GM12892 (cell line): ENCODE measurements at places on chromosomes 2 and 18.

DNA sequence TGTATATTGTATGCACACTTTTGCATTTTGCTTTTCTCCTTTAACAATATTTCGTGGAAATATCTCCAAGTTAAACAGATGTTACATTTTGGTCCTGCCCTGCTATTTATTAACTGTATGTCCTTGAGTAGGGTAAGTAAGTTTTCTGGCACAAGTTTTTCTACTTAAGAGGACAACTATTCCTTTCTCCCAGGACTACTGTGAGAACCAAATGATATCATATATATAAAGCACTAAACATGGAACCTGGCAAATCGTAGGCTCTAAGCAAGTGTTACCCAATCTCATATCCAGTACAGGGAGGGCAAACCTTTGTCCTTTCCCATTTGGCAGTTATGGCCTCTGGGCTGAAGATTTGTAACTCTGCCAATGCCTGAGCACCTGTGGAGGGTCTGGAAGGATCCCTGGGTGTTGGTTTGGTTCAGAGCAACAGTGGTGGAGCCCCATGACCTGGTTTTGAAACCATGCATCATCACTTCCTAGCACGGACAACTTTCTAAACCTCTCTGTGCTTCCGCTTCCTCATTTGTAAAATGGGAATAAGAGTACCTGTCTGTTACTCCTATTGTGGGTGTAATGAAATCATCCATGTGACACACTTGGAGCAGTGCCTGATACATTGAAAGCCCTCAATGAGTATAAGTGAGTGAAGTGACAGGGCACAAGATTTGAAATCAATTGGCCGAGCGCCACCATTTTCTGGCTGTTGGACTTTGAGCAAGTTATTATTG, 28.3 kb upstream of the ICOS start:
- no peak for DNase-seq

DNA sequence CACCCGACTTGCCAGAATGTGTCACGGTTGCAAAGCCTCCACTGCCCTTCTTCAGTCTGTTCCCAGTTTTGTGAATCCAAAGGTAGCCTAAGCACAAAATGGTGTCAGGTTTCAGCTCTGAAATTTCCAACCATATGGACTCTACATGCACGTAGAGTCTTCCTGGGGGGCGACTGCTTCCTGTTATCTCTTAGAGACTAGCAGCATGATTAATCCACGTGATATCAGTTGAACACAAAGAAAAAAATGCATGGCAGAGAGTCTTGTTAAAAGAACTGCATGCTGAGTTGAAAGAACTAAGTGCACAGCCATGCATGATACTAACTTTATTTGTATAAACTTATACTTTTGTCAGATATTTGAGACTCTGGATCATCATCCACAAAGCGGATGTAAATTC, 404.4 kb downstream of the SOCS6 start:
- DNase-seq: no peak

DNA sequence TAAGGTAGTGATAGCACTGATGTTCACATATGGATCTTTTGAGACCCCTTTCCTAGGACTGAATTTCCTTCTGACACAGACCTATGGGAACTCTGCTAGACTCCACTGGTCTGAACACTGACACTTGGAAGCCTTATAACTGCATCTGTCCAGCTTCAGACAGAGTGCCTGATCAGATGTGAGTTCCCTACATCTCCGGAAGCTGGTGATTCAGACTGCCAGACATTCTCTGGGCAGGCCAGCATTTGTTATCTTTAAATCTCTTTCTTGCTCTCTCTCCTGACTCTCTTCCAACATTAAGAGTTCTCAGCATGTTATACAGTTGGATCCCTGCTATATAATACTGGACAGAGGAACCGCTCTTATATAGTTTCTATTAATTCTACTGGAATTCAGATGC, 408.5 kb downstream of the ZEB2 start:
- no peak for DNase-seq

- DNase-seq: no peak
Observed at GRCh38 chr2:213034585-213034984, 116.8 kb downstream of the IKZF2 start.

GRCh38 chr2:83478037-83478436, 981.0 kb downstream of the SUCLG1 start:
- DNase-seq: no peak

GRCh38 chr18:29361843-29362242, 1184.9 kb upstream of the CDH2 start:
- no peak for DNase-seq

GRCh38 chr18:24817150-24817549, 356.7 kb downstream of the HRH4 start:
- no peak for DNase-seq

DNA sequence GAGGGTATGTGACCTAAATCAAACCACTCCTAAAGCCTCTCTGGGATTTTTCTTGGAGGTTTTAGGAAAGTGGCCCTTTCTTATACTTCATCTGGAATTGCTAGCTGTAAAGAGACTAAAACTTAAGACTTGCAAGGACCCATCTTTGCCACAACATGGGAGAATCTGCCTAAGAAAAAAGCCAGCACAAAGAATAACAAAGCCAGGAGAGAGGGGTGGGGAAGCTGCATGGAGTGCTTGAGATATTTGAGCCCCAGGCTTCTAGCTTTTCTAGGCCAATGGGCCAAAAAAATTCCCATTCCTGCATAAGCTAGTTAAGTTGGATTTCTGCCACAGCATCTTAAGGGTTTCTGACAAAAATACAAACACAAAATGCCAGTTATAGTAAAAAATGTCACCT, 38.5 kb upstream of the LYPD6 start:
- DNase-seq: no peak

DNA sequence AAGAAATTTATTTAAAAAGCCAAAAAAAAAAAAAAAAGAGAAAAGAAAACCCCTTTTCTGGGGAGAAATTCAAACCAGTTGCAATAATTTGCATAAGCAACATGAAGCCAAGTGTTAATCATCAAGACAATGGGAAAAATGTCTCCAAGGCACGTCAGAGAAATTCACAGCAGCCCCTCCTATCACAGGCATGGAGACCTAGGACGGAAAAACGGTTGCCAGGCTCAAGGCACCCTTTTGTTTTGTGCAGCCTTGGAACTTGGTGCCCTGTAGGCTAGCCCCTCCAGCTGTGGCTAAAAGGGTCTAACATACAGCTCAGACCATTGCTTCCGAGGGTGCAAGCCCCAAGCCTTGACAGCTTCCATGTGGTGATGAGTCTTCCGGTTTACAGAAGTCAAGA, 509.2 kb upstream of the SOX11 start:
- no peak for DNase-seq

GRCh38 chr2:32946314-32947075, at the start of gene LTBP1:
Gene LTBP1 (plus strand): TSS chr2:32946953. CDS start chr2:32947325, 372 bp downstream.
- DNase-seq: peak; percentile 60
